ENCODE measurements at places on chromosomes 4 and X.

GRCh38 chr4:175277816-175278215 is 359.7 kb downstream of the ADAM29 start:
- DNase-seq, result no peak

GRCh38 chr4:19999276-19999675 is 252.4 kb upstream of the SLIT2 start:
- no peak for DNase-seq

DNA sequence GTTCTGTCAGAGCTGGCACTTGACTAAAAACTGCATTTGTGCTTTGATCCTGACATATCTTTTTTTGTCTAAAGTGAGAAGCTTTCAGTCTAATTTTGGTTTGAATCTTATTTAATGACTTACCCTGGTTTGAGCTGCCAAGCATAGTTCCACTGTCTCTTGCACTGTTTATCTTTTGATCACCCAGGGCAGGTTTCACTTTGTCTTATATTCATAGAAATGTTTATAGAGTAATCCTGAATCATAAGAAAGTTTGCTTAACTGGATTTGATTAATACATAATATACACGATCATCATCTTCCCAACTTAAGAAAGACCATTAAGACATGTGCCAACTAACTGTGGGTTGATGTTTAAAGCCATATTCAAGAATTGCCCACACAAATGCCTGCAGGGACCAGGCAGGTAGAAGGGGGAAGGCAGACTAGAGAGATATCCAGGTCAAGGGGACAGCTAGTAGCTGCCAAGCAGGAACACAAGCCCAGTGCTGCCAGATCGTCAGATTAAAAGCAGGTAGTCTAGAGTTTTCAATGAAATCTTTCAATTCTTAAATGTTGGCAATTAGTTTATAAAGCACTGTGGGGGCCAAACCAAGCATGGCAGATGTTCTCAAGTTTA is 1.9 kb downstream of the GK start:
- DNase-seq, result no peak

GRCh38 chrX:153423652-153424051 is 12.4 kb downstream of the ZFP92 start:
- no peak for DNase-seq

All from RWPE1 (cell line).